Occipital lobe (tissue), 3 donors: ENCODE measurements at places on chromosomes 7 and 10.

- no peak for DNase-seq
Measured at GRCh38 chr10:108582888-108583287, 1340.4 kb downstream of the XPNPEP1 start.

GRCh38 chr7:152733286-152733934, 26.1 kb upstream of the ACTR3B start:
- no peak for DNase-seq

DNA sequence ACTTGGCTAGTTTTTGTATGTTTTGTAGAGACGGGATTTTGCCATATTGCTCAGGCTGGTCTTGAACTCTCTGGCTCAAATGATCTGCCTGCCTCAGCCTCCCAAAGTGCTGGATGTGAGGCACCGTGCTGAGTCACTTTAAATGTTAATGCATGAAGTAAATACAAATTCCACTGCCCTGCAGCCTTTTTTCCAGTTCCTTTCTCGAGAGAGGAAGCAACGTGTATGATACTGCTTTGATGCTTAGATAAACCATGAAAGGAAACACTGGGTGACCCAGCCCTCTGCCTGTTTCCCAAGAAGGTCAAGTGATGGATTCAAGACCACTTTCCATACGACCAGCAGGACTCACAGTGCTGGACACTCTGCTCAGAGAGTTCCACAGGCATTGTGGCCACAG, 11.3 kb upstream of the MRPS24 start:
- no peak for DNase-seq

- DNase-seq, result no peak
Measured at GRCh38 chr7:27184337-27185012, 557 bp downstream of the HOXA11 start.

DNA sequence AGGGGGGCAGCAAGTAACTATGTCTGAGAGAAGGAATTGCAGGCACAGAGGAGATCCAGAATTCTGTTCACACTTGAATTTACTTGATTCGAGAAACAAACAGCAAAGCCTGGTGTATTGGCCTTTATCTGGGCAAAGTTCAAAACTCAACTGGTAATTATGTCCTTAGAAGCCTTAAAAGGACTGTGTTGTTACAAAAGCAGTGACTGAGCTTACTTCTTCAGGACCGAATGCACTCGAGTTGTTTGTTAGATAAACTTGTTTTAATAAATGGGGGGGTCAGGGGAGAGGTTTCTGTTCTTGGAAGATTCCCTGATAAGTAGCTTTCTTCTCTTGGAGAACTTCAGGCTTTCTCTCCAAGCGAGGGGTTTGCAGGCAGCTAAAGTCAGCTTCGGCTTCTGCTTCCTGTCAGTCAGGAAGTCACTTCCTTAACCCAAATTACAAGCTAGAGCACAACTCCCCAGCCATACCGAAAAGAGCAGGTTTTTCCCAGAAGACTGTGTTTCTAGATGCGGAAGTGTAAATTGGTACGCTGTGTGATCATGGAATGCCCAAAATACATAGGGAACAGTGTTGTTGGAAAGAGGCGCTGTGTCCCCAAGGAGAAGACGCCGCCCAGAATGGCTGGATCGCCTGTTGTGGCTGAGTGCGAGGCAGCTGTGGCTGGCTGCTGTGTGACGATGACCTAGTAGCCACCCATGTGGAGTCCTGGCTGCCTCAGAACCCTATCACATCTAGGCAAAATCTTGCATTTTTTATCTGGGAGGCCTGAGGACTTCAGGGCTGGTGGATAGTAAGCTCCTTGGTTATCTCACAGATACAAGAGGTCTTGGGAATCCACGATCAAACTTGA, 110.4 kb downstream of the TCF7L2 start:
- DNase-seq, result peak; percentile 26

- DNase-seq, result no peak
Measured at GRCh38 chr10:28020993-28021982, 22.4 kb upstream of the ODAD2 start.

DNA sequence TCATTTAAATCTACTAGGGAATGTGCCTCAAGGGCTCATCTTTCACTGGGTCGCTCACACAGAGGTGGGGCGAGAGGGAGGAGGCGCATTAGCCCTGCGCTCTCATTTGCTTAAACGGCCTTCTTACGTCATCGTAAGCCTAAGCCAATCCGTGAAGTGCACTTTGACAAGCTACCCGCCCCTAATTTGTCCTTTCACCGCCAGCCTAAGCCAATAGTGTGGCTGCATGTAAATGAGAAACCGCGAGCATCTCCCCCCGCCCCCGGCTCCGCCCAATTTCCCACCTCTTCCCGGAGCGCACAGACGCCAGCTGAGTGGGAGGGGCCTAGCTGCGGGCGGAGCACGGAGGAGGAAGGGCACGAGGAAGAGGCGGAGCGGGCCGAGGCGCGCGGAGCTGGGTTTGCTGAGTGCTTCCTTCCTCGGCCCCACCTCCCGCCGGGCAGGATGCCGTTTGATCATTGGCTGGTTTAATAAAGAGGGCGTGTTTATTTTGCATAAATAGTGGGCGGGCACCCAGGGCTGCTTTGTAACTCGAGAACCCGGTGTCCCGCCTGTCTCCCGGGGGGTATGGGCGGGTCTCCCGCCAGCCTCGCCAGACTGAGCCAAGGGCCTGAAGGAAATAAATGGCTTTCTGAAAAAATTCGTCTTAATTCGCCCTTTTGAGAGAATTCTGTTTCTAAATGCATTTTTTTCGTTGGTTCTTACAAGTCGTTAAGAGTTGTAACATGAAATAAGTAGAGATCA, 289.6 kb upstream of the NFE2L3 start:
- peak; percentile 51 for DNase-seq

DNA sequence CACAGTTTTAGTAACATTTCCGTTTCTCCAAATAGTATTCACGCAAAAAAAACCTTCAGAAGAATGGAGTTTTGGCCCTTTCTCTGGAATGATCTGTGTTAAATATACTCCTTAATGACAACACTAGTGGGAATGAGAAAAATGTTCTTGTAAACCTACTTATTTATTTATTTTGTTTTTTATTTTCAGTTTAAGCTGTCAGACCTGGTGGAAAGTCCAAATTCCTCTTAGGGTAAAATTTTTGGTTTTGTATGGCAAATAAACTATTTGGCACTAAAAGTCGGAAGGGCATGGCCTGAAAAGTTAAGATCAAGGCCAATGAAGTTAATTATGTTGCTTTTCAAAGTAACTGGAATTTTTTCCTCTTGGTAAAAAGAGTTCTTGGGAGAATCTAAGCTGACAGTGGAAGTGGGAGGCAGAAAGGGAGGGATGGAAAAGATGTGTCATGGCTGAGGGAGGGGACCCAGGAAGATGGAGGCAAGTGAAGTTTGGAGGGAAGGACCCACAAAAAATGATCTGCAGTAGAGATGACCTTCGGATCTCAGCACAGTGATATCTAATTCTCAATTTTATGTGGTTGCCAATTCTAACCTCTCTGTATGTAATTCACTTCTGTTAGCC, 33.5 kb upstream of the VPS41 start:
- no peak for DNase-seq
